ENCODE measurements at places on chromosomes 16 and 17.
A peak's percentile ranks its signal among the peaks of the same experiment; 100 is the strongest.

- no peak for DNase-seq
These were observed 151.1 kb downstream of the SDK2 start for GRCh38 chr17:73492821-73493814.

DNA sequence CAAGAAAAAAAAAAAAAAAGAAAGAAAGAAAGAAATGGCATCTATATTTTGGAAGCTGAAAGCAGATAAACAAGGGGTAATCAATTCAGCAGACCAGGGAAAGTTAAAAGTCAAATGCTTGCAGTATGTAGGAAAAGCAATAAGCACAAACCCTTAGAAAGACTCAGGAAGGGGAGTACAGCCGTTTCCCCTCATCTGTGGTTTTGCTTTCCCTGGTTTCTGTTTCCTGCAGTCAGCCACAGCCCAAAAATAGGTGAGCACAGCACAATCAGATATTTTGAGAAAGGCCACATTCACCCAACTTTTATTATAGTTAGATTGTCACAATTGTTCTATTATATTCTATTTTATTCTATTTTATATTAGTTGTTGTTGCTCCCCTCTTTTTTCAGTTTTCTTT is 14.4 kb upstream of the ALOX12 start:
- DNase-seq: no peak

- peak; percentile 100 for DNase-seq
These were observed at the start of gene ECI1 for GRCh38 chr16:2251296-2252111. ECI1 (minus strand) TSS chr16:2251587; CDS start chr16:2251566, 21 bp downstream.

GRCh38 chr17:16986391-16986790 is 14.5 kb upstream of the TNFRSF13B start:
- no peak for DNase-seq

GRCh38 chr16:53773881-53774280 is 69.9 kb downstream of the FTO start:
- DNase-seq: no peak

DNA sequence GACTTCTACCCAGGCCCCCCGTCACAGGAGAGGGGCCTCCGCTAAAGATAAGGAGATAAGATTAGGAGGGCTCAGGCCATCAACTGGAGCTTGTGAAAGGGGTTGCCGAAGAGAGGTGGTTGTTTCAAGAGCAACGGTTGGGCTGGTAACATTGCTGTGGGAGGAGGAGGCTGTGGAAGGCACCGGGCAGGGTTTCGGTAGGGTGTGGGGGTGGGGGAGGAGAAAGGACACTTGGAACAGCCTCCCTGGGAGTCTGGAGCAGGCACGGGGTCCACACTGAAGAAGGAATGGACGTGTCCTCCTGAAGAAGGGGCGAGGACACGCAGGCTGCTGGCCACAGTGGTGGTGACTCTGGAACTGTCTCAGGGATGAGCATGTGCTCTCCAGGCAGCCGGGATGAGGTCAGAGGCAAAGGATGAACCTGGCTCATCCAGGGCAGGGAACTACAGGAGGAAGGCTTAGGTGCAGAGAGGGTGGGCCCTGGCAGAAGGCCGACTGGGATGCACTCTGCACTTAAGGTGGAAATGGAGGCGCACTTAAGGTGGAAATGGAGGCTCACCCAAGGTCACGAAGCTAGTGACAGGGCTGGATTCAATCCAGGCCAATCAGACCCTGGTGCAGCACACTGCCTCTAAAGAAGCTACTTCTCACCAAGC is 1.2 kb upstream of the EPX start:
- DNase-seq: no peak

DNA sequence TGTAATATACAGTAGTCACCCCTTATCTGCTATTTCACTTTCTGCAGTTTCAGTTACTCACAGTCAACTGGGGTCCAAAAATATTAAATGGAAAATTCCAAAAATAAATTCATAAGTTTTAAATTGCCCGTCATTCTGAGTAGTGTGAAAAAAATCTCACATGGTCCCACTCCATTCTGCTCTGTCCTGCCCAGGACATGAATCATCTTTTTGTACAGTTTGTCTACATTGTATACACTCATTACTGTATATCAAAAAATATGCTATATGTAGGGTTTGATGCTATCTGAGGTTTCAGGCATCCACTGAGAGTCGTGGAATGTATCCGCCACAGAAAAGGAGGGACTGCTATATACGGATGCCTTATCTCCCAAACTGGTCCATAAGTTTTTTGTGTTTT is 16.0 kb upstream of the APPBP2 start:
- no peak for DNase-seq

- DNase-seq: no peak
These were observed 7.8 kb downstream of the NR1D1 start for GRCh38 chr17:40092581-40092980.

Measured in GM10248 (cell line).